Right forelimb (tissue), 1 donor: ENCODE measurements at places on chromosomes 7 and 10.

GRCh38 chr10:34125702-34126101, 689.4 kb downstream of the PARD3 start:
- DNase-seq = no peak

DNA sequence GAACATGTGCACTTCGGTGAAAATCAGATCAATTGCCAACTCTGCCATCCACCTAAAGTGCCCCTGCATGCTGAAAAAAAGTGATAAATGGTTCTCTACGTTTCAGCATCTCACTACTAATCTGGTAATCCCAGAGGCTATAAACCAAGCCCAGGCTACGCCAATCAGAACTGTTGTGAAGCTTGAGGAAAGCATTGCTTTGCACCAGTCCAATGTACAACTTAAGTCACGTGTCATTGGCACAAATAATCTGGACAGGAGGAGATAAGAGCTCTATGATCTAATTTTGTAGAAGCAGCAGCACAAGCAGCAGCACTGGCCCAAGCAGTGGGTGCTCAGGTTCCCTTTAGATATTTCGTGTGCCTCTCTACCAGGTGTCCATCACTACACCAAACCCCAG, 4.4 kb upstream of the EGR2 start:
- DNase-seq = no peak

- no peak for DNase-seq
Measured at GRCh38 chr7:148563583-148564274, 26.8 kb upstream of the C7orf33 start.

GRCh38 chr10:69348816-69349541, 67.7 kb downstream of the TACR2 start:
- no peak for DNase-seq

GRCh38 chr10:78757344-78757925, 311.3 kb upstream of the ZMIZ1 start:
- DNase-seq = no peak

DNA sequence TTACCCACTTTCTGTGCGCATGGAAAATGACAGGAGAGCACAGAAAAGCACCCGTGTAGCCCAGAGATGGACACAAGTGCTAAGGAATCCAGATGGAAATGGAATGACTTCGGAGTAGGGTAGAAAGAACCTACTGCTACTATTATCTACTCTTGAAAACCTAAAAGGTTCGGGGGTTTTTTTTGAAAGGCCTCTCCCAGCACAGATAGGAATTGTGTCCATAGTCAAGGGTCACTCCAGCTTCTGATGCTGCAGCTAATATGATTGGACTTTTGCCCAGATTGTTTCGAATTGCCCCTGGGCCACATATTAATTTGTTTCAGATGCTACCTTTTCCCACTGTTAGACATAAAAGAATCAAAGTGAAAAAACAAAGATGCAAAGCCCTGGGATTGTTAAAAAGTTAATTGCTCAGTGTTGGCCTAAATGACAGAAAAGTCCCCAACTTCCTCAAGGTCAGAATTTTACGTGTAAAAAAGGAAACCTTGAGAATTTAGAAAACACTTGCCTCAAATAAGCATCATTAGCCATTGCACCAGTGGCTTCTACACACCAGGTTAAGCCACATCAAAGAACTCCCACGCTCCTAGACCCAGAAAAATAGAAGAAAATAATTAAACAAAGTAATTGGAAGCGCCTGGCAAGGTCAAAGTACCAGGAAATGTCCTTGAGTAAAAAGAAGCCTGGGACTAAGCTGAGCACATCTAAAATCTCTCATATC, 40.8 kb upstream of the INSIG1 start:
- no peak for DNase-seq

DNA sequence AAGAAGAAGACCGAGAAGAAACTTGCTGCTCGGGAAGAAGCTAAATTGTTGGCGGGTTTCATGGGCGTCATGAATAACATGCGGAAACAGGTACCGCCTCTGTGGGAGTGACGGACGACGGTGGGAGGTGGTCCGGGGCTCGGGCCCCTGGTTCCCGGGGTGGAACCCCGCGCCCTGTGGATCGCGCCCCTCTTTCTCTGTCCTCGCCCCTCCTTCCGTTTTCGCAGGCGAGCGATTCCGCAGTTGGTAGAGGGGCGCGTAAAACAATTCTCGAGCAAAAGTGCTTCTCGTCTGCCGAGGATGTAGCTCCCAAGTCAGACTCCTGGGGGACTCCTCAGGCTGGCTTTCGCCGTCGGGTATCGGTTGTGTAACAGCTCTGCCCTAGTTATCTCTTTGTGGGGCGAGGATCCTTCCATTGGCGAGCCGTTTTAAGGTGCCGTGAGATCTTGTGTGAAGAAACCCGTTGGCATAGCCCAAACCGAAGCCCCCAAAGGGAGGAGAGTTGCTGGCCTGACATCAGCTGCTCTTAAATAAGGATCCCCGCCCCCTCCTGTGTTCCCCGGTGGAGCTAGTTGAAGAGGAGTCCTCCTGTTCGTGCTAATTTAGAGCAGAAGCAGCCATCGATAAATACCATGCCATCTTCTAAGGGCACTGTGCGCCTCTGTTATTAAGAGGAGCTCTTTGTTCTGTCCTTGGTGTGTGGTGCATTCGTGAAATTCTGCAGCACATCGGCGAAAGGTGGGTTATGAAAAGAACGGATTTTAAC, 655 bp downstream of the KLHL7 start:
- DNase-seq = peak; percentile 76

GRCh38 chr7:54709283-54709682, 49.7 kb downstream of the SEC61G start:
- DNase-seq = no peak
